Upper lobe of left lung (tissue), 6 donors: ENCODE measurements at places on chromosomes 3 and 15. TPM values are rescaled to one million over a fixed set of nuclear protein-coding genes. Genes with fewer than 3 reads are reported as not detected.

LACTB gene
- 18.4 TPM for total RNA-seq

ARPC4 gene
- total RNA-seq: 157 TPM

CA12 gene
- 5.0 TPM for total RNA-seq

SAMMSON gene
- total RNA-seq: not detected

FGF12 gene
- total RNA-seq: 0.83 TPM

ELL3 gene
- total RNA-seq: 3.0 TPM

GRCh38 chr15:89017370-89018066 is 70.7 kb upstream of the ABHD2 start:
- peak; percentile 85 for DNase-seq
- H3K4me3 ChIP-seq: no peak overlapping the region
- H3K4me1 ChIP-seq: peaks cover 14% of the 10 kb centered on the region
- no peaks in the 10 kb centered on the region for H3K36me3 ChIP-seq
- H3K27ac ChIP-seq: peak overlapping the region; percentile 44

DNA sequence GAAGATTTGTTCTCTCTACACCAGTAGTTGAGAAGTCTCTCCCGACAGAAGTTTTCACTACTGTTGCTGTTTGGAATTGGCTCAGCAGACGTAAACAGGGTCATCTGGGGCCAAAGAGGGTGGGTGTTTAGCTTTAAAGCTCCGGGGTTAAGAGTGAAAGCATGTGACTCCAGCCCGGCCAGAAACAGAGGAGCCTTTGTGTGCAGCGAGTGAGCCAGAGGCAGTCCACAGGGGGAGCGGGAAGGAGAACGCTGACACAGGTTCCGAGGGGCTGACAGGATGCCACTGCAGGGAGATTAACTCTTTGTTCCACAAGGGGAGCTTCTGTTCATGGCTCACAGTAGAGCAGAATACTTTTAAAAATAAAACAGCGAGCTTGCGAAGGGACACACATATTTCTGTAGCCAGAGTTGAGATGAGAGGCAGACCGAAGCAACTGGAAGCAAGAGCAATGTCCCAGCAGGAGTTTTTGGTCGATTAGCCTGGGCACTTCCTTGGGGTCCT is 26.9 kb downstream of the BMF start:
- H3K4me3 ChIP-seq: no peak overlapping the region
- peaks cover 23% of the 10 kb centered on the region for H3K4me1 ChIP-seq
- H3K27me3 ChIP-seq: no peaks in the 10 kb centered on the region
- H3K36me3 ChIP-seq: no peaks in the 10 kb centered on the region
- H3K27ac ChIP-seq: peak overlapping the region; percentile 77
- peak; percentile 77 for DNase-seq

DNA sequence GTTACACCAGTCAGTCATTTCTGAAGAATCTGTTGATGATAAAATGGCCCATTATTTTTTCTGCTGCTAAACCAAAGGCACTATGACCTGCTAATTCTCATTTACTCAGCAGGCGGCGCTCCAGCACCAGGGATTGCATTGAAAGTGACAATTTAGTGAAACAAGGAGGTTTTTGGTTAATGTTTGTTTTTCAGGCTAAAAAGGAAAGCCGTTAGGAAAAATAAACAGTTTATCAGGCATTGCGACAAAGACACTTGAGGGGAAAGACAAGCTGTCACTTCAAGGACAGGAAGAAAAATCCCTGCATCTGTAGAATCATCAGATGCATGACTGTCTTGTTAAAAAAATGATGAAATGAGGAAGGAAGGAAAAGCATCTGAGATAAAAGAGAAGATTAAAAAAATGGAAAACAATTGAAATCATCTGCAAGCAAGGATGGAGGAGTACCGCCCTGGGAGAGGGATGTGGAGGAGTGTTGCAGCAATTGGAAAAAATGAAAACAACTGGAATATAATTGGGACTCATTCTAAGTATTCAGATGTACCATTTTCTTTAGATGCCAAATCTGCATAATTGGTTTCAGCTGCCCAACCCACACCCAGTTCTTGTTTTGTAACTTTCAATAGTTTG is 54.0 kb downstream of the NR1D2 start:
- H3K4me3 ChIP-seq: no peak overlapping the region
- DNase-seq: peak; percentile 58
- no peaks in the 10 kb centered on the region for H3K27me3 ChIP-seq
- H3K4me1 ChIP-seq: no peaks in the 10 kb centered on the region
- no peak overlapping the region for H3K27ac ChIP-seq

GRCh38 chr15:64749999-64750657 is 25.3 kb downstream of the RBPMS2 start:
- no peaks in the 10 kb centered on the region for H3K4me1 ChIP-seq
- no peaks in the 10 kb centered on the region for H3K27me3 ChIP-seq
- no peak overlapping the region for H3K27ac ChIP-seq
- no peaks in the 10 kb centered on the region for H3K36me3 ChIP-seq

DNA sequence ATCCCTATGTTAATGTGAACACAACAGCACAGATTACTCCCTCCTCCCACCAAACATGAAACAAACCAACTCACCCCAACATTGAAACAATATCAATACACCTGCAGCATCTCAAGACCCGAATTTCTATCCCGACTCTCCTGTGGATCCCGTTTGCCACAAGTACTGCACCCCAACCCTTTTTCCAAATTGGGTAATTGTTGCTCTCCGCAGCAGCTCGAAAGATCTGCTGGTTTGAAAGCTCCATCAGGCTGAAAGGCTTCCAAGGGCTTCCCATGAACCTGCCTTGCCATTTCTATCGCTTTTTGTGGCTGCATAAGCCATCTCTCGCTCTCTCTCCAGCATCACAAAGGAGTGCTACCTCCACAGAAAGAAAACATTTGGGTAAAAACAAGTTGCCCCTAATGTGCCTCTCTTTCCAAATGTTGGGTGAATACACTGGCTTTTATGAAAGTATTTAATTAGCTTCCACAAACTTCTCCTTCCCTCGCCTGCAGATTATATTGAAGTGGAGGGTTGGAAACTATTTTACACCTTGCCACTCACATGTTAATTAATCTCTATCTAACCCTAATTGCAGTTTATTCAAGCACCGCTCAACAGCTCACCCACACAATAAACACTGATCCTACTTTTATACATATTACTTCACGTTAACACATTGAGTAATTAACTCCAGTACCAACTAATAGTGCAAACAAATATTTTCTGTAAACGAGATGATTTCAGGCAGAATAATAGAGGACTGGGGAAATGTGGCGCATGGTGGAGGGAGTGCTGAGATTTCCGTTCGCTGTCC is 2.5 kb upstream of the FEZF2 start:
- no peak overlapping the region for H3K4me3 ChIP-seq
- peaks cover 42% of the 10 kb centered on the region for H3K4me1 ChIP-seq
- no peak overlapping the region for H3K27ac ChIP-seq

GRCh38 chr3:138642226-138642926 is 33.8 kb downstream of the FAIM start:
- H3K27me3 ChIP-seq: no peaks in the 10 kb centered on the region
- no peaks in the 10 kb centered on the region for H3K4me1 ChIP-seq
- H3K27ac ChIP-seq: no peak overlapping the region
- H3K36me3 ChIP-seq: no peaks in the 10 kb centered on the region
- no peak overlapping the region for H3K4me3 ChIP-seq

- no peaks in the 10 kb centered on the region for H3K27me3 ChIP-seq
- no peak for DNase-seq
- H3K36me3 ChIP-seq: no peaks in the 10 kb centered on the region
- H3K4me1 ChIP-seq: no peaks in the 10 kb centered on the region
Measured at GRCh38 chr3:150150633-150151032, 179.9 kb upstream of the PFN2 start.

GRCh38 chr3:42591811-42592210 is 1.2 kb downstream of the SS18L2 start:
- peak overlapping the region; percentile 76 for H3K27ac ChIP-seq
- peaks cover 4% of the 10 kb centered on the region for H3K36me3 ChIP-seq
- no peak for DNase-seq

DNA sequence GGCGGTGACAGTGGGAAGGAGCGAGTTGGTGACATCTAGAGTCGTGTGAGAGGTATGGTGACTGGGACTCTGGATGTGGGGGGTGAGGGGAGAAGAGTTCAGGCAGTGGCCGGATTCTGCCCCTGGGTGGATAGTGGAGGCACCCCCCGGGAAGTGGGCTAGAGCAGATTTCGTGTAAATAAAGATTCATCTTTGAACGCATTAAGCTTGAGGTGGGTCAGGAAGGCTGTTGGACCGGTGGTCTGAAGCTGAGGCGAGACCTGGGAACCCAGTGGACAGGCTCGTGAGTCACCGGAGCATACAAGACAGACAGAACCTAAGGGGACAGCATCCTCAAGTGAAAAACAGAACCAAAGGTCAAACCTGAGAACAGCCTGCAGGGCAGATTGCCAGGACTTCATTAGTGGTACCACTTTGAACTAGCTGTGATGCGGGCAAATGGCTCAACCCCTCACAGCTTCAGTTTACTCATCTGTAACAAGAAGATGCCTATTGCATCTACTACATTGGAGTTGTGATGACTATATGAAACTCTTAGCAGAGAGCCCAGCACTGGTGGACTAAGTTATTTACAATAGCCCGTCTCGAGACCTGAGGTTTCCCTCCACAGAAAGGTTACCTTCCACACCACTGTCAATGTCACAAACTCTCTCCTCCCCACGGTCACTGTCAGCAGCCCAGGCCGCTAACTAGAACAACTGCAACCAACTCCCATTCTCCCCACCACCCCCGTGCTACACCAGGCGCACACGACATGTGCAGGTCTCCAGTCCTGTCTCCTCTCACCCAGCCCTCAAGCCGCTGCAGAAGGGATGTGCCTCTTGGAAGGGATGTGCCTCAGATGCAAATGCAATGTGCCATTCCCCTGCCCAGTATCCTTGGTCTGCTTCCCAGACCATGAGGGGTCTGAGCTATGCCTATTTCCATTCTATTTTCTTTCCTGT is 901 bp upstream of the CLN6 start:
- H3K27me3 ChIP-seq: no peaks in the 10 kb centered on the region
- peaks cover 14% of the 10 kb centered on the region for H3K4me1 ChIP-seq
- no peaks in the 10 kb centered on the region for H3K36me3 ChIP-seq
- DNase-seq: no peak
- no peak overlapping the region for H3K4me3 ChIP-seq

GRCh38 chr3:17213102-17213501 is 328.3 kb downstream of the PLCL2 start:
- H3K4me3 ChIP-seq: no peak overlapping the region
- H3K4me1 ChIP-seq: no peaks in the 10 kb centered on the region
- no peak for DNase-seq
- H3K36me3 ChIP-seq: no peaks in the 10 kb centered on the region
- H3K27ac ChIP-seq: no peak overlapping the region
- H3K27me3 ChIP-seq: no peaks in the 10 kb centered on the region

GRCh38 chr3:44355362-44356033 is 16.9 kb downstream of the TCAIM start:
- peak; percentile 61 for DNase-seq
- H3K27me3 ChIP-seq: no peaks in the 10 kb centered on the region
- H3K4me1 ChIP-seq: peaks cover 6% of the 10 kb centered on the region
- no peak overlapping the region for H3K27ac ChIP-seq

DNA sequence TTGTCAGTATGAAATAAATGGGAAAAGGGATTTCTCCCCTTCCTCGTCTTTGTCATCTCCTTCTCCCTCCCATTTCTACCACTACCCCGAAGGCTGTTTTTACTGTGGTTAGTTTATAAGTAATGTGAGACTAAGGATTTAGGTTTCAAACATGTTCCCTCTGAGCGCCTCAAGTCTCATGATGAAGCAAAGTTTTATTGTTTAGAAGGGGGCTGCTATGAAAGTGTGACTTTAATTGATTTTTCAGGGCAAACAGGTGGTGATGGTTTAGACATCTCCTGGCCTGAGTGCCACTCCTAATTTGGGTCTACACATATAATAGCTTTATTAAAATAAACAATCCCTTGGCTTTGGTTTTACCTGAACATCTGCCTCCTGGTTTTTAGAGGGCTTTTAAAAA is 185.5 kb downstream of the MCTP2 start:
- H3K27ac ChIP-seq: no peak overlapping the region
- H3K27me3 ChIP-seq: no peaks in the 10 kb centered on the region
- no peaks in the 10 kb centered on the region for H3K36me3 ChIP-seq
- H3K4me3 ChIP-seq: no peak overlapping the region

DNA sequence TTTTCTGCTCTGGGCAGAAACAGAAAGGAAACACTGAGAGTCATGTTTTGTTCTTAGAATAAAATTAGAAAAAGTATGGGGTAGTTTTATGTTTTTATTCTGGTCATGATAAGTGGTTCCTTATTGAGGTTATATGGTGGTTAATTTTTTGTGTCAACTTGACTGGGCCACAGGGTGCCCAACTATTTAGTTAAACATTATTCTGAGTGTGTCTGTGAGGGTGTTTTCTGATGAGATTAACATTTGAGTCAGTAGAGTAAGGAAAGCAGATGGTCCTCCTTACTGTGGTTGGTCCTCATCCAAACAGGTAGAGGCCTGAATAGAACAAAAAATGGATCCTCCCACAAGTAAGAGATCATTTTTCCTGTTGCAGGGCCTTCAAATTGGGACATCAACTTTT is 98.9 kb downstream of the C3orf38 start:
- H3K27me3 ChIP-seq: no peaks in the 10 kb centered on the region
- no peaks in the 10 kb centered on the region for H3K4me1 ChIP-seq
- no peak overlapping the region for H3K27ac ChIP-seq

- H3K4me1 ChIP-seq: no peaks in the 10 kb centered on the region
- H3K36me3 ChIP-seq: no peaks in the 10 kb centered on the region
- H3K27ac ChIP-seq: no peak overlapping the region
- no peak overlapping the region for H3K4me3 ChIP-seq
Measured at GRCh38 chr3:24981924-24982323, 446.1 kb upstream of the RARB start.

DNA sequence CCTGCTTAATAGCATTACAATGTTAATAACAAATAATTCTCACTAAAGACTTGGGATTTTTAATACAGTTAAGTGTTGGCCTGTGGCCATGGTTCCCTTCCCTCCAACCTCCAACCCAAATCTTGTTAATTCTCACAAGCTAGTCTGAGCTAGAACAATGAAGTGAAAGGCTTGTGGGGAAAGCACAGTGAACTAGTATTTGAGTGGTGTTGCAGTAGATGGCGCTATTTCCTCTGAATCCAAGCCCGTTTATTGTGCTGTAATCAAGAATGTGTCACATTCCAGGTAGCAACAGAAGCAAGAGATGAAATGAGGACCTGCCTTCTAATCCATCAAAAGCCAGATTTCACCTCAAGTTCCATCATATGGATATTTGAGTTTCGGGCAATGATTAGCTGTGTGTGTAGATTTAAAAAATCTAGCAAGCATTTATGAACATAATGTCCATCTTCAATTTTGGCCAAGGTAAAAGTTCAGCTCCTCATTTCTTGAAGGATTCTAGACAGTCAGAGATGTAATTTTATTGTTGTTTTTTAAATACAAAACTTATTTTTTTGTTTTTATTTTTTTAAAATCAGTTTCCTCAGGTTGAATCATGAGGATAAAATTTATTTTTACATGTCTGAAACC is 160.7 kb downstream of the SQOR start:
- no peak overlapping the region for H3K27ac ChIP-seq
- no peak overlapping the region for H3K4me3 ChIP-seq
- H3K36me3 ChIP-seq: no peaks in the 10 kb centered on the region
- H3K4me1 ChIP-seq: no peaks in the 10 kb centered on the region
- no peak for DNase-seq
- H3K27me3 ChIP-seq: no peaks in the 10 kb centered on the region
